Small intestine (tissue), 16 donors: ENCODE measurements at places on chromosomes 6 and 20.

GRCh38 chr6:132725947-132726607 is 12.2 kb upstream of the VNN1 start:
- no peak for DNase-seq

- no peak for DNase-seq
Observed at GRCh38 chr20:59221707-59222252, 58.2 kb downstream of the ZNF831 start.

DNA sequence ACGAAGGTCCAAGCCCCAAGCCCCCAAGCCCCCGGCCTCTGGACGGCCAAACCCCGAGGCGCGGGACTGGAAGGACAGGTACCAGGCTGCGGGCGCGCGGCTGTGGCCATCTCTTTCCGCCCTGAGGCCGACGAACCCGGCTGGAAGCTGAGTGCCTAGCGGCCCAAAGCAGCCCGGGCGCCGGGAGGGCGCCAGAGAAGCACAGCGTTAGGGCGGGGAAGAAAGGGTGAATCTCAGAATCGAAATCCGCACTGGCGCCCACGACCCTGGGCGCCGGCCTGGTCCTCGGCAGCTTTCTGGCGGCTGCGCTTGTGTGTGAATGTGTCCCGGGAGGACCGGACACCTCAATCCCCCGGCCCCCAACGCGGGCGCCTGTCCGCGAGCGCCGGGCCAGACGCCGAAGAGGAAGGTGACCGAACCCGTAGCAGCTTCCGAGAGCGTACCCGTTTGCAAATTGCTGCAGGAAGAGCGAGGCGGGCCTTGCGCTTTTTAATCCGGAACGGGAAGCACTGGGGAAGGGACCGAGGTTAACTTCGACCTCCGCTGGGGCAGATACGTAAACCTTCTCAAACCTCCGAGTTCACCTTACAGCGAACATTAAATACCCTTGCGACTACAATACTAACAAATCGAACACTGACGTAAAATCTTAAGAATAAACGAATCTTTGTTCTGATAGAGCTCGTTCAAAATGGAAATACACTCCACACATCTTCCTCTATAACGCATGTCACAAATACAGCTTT is 2.9 kb downstream of the NRN1 start:
- no peak for DNase-seq

GRCh38 chr20:46035713-46036112 is 6.7 kb downstream of the SLC12A5 start:
- no peak for DNase-seq

GRCh38 chr6:20927130-20927860 is 393.0 kb downstream of the CDKAL1 start:
- no peak for DNase-seq

- DNase-seq = no peak
Observed at GRCh38 chr6:35370124-35370741, 27.9 kb downstream of the PPARD start.

- DNase-seq = peak; percentile 29
Observed at GRCh38 chr20:43408848-43409576, 48.7 kb upstream of the SRSF6 start.

- no peak for DNase-seq
Observed at GRCh38 chr20:12762725-12763124, 246.0 kb upstream of the SPTLC3 start.

DNA sequence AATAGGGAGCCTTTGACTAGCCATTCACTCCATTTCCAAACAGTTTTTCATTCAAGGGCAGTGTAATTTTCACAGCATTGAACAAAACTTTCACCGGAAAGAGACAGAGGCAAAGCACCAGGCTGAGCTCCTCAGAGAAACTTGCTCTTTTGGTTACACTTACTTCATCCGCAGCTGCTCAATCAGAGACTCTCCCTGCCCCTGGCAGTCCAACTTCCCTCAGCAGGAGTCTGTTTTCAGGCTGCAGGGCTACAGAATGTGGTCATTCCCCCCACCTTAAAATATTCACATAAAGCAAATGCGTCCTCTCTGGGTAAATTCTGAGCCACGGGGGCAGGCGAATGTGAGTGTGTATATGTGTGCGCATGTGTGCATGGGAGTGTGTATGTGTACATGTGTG is 70.0 kb upstream of the ZNF133 start:
- no peak for DNase-seq

DNA sequence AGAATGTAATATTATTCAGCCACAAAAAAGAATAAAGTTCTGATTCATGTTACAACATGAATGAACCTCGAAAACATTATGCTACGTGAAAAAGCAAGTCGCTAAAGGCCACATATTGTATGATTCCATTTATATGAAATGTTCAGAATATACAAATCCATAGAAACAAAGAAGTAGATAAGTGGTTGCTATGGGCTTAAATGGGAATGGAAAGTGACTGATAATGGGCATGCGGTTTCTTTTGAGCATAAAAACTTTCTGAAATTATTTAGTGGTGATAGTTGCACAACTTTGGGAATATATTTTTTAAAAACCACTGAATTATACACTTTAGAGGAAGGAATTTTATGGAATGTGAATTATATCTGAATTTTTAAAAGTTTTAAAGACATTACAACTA is 33.4 kb upstream of the TCP11 start:
- DNase-seq = no peak

GRCh38 chr20:11144114-11144950 is 470.5 kb upstream of the JAG1 start:
- no peak for DNase-seq

DNA sequence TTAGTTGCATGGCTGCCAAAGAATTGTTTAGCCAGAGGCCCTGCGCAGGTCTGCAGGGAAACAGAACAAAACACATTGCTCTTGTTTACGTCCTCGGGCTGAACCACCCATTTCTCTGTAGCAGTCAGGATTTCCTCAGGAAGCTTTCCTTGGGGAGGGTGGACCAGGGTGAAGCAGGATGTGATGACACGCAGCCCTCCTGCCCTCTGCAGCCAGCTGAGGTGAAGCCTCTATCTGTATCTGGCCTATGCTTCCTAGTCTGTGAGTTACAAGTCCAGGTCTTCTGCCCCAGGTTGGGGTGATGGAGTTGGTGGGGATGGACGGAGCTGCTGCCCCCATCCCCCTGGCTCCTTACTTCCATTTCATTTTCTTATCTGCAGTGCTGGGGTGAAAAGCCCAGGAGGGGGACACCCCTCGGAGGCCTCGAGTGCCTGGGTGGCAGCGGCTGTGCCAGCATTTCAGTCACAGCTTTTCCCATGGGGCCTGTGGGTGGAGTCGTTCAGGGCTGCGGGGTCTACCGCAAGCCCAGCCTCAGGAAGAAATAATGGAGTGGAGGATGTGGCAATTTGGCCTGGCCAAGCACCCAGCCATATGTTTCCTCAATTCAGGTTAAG is 24.9 kb downstream of the SASH1 start:
- peak; percentile 14 for DNase-seq

GRCh38 chr20:55880361-55880760 is 125.0 kb downstream of the CBLN4 start:
- no peak for DNase-seq
